ENCODE measurements at places on chromosomes 11 and 22.

- no peak for DNase-seq
Observed at GRCh38 chr11:114154271-114155047, 94.9 kb downstream of the ZBTB16 start.

DNA sequence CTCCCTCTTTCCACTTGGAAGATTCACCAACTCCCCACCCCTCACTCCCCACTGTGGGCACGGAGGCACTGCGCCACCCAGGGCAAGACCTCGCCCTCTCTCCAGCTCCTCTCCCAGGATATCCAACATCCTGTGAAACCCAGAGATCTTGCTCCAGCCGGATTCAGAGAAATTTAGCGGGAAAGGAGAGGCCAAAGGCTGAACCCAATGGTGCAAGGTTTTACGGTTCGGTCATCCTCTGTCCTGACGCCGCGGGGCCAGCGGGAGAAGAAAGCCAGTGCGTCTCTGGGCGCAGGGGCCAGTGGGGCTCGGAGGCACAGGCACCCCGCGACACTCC, 397 bp upstream of the CD44 start:
- DNase-seq, result no peak

GRCh38 chr11:36399745-36400144, 103.7 kb downstream of the PRR5L start:
- no peak for DNase-seq

DNA sequence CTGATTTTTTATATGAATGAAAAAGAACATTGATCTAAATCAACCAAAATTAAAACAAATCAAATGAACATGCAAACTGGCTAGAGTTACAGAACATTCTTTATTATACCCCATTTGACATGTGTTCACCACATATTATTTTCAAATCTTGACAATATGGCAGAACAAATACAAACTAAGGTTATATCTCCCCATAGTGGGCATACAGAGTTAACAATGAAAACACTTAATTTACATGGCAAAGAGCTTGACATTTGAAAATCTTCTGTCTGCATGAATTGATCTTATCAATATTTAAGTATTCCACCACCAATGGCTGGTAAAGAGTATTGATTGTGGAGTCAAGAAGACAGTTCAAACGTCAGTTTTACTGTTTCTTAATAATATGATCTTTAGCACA, 197.9 kb upstream of the ANO3 start:
- DNase-seq, result no peak

DNA sequence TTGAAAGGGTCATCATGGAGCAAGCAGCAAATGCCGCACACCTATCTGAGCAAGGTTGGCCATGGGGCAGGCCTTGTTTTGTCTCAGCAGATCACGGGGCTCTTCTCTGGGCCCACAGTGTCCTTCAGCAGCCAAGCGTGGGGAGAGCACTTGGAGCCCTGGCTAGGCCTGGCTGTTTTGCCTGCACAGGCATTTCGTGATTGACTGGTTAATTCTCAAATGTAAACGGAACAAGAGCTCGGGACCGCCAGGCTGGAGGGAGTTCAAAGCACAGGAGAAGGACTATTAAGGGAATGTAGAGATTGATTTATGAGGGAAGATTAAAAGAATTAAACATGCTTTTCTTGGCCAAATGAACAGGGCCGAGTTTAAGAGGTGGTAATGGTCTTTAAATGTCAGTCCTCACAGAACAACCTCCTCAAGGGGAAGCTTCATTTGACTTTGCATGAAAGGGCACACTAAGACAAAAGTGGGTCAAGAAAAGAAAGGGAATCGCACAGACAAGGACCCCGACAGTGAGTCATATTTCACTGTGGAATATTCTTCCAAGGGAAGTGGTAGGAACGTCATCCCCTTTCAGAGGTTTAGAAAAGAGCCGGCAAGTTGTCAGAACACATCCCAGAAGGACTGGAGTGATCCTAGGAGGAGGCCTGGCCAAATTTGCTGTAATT, 20.7 kb downstream of the SPON1 start:
- no peak for DNase-seq

- DNase-seq, result no peak
Observed at GRCh38 chr11:95549301-95549700, 240.3 kb downstream of the FAM76B start.

DNA sequence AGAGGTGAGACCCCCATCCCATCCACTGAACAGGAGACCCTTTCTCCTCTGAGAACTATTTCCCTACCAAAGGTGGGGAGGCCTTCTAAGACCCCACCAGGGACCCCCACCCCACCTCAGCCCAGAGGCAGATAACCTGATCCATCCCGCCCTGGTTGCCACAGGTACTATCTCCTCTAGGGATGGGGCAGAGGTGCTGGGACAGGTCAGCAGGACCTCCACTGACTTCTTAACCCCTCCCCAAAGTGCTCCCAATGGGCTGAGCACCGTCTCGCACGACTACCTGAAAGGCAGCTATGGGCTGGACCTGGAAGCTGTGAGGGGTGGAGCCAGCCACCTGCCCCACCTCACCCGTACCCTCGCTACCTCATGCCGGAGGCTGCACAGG, 4.3 kb downstream of the INPPL1 start:
- DNase-seq, result no peak

GRCh38 chr11:59272771-59273372, 60.1 kb upstream of the MPEG1 start:
- DNase-seq, result no peak

DNA sequence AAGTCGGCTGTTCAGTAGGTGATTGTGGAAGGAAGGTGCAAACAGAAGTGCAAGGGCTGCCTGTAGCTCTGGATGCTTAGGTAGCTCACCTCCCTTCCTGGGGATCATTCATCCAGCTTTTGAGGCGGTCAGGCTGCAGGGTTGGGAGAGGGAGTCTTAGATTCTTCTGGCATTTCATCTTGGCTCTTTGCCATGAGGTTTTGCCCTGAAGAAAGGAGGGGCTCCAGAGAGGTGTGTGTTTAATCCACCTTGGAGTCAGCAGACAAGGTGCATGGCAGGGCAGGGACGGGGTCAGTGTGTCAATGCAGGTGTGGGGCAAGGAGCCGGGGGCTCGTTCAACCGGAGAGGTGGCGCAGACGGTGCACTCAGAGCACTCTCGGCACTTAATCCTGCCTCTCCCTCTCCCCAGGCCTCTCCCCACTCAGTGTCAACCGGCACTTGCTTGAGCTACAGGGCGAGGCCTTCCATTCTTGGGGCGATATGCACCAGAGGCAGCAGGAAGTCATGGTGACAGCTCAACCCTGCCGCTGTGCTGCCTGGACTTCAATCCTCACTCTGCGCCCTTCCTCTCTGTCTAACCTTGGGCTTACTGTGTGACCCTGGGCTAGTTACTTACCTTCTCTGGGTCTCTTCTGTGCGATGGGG, 7.2 kb downstream of the ADAMTS15 start:
- no peak for DNase-seq

DNA sequence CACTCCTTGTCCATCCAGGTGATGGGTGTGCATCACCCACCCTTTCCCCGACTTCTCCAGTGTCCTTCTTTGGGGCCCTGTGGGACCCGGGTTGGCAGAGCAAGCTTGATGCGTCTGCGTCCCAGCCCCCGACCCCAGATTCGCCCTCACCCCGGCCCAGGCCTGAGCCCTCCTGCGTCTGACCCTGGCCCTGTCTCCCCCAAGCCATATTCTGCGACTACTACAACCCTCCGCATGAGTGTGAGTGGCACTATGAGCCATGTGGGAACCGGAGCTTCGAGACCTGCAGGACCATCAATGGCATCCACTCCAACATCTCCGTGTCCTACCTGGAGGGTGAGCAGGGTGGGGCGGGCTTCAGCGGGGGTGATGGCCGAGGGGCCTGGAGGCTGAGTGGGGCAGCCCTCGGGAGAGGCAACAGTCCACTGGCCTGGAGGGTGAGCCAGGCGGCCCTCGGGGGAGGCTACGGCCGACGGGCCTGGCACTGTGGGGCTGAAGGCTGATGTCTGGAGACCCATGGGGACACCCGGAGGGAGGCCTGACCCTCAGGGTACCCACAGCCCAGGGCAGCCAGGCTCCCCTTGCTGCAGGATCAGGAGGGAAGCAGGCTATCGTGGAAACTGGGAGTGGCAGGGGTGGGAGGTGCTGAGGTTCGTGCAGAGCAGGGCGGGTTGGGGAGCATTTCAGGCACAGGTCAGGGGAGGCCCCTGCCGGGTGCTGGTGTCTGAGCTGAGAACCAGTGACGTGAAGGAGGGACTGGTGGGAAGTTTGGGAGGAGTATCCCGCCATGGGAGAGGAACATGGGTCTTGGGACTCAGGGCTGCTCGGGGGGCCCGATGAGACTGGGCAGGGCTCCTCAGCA, 15.3 kb downstream of the MUC2 start:
- DNase-seq, result no peak

DNA sequence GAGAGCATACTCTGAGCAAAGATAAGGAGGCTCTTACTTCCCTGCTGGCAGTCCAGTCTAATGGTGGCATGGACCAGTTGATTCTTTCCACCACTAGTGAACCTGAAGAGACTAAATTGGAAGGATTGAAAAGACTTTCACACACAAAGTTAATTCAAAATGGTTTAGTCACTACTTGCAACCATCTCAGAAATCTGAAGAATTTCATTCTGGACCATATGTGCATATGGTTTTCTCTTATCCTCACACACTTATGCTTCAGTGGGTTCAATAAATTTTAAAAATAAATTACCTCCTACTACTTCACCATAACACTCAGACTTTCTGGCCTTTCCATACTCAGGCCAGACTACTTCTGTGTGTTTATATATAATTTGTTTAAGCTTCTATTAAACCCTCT, 44.7 kb downstream of the CADM1 start:
- DNase-seq, result no peak

- no peak for DNase-seq
Observed at GRCh38 chr22:49291781-49292180, 535.9 kb downstream of the BRD1 start.

GRCh38 chr22:28718044-28718443, 23.6 kb downstream of the CHEK2 start:
- DNase-seq, result no peak

GRCh38 chr11:23569547-23569946, 709.3 kb upstream of the CCDC179 start:
- no peak for DNase-seq

- no peak for DNase-seq
Observed at GRCh38 chr11:129445226-129445625, 69.6 kb downstream of the BARX2 start.

DNA sequence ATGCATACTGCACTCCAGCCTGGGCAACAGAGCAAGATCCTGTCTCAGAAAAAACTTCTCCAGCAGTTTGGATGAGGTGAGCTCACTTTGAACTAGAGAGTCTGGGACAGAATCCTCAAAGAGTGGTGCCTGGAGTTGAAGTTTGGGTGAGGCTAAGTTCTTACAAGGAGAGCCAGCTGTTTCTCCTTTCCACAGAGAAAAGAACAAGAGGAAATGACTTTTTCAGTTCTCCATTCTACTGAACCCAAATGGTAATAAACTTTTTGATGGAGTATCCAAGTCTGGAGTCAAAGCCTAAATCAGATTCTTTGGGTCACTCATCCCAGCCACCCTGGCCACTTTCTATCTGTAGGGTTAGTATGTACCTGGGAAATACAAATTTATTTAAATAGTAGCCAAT, 102.7 kb downstream of the TRAF6 start:
- DNase-seq, result no peak

- DNase-seq, result peak; percentile 19
Observed at GRCh38 chr11:96388891-96389719, 607 bp downstream of the CCDC82 start.

DNA sequence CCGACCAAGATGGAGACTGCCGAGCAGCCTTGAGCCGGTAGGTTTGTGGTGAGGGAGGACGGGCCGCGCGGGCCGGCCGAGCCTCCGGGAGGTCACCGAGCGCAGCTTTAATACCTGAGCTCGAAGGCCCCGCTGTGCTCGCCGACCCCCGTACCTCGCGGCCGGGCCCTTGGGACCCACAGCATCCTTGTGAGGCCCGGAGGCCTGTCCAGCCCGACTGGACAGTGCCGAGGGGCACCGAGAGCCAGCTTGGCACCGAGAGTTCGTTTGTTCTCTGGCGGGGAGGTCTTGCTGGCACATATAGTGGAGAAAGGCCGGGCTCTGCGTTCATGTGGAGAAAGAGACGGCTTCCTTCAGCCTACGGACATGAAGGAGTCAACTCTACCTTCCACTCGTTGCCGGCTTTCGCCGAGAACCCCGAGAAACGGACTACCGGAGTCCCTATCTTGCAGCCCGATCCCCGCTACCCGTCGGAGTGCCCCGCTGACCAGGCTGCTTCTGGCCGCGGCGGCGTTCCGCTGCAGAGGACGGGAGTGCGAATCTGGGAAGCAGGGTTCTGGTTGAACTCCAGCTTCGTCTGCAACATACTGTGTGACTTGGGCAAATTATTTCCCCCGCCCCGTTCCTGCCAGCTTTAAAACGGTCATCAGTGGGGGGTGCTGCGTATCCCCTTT, 349 bp downstream of the TSSC4 start:
- DNase-seq, result no peak

GRCh38 chr11:46265764-46266163, 11.7 kb upstream of the CREB3L1 start:
- no peak for DNase-seq

- DNase-seq, result no peak
Observed at GRCh38 chr11:62689421-62690183, at the start of gene LRRN4CL. TSS of gene LRRN4CL (minus strand) at chr11:62689530. CDS start at chr11:62688508, 1,022 bp downstream.

DNA sequence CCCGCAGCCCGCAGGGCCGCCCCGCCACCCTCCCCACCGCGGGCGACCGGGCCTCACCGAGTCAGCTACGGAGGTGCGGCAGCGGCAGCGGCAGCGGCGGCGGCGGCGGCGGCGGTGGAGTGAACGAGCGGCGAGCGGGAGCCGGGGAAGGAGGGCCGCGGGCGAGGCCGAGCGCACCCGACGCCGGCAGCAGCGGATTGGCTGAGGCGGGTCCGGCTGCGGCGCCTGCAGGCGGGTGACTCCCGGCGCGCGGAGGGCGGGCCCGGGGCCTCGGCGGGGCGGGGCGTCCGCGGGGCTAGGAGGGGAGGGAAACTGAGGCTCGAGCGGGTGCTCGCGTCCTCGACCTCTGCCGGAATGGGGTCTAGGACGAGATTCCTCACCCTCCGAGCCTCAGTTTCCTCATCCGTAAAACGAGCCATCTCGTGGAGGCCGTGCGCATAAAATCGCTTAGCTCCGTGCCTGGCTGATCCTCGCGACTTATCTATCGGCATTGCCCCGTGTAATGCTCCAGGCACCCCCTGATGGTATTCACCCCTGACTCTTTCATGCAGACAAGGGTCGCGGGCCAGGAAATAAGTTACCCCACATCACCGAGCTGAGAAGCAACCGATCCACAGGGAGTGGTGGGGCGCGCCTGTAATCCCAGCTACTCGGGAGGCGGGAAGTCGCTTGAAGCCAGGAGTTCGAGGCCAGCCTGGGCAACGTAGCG, at the start of gene CPT1A:
TSS of gene CPT1A (minus strand) at position 199 of the 709 bp plus-strand sequence. CDS start 26,442 bp downstream, outside the sequence.
- peak; percentile 85 for DNase-seq
